ENCODE measurements at places on chromosomes 12 and 14. TPM values are rescaled to one million over a fixed set of nuclear protein-coding genes. Genes with fewer than 3 reads are reported as not detected.

- DNase-seq = no peak
These were observed 130.8 kb upstream of the C14orf180 start for GRCh38 chr14:104448721-104449120.

DNA sequence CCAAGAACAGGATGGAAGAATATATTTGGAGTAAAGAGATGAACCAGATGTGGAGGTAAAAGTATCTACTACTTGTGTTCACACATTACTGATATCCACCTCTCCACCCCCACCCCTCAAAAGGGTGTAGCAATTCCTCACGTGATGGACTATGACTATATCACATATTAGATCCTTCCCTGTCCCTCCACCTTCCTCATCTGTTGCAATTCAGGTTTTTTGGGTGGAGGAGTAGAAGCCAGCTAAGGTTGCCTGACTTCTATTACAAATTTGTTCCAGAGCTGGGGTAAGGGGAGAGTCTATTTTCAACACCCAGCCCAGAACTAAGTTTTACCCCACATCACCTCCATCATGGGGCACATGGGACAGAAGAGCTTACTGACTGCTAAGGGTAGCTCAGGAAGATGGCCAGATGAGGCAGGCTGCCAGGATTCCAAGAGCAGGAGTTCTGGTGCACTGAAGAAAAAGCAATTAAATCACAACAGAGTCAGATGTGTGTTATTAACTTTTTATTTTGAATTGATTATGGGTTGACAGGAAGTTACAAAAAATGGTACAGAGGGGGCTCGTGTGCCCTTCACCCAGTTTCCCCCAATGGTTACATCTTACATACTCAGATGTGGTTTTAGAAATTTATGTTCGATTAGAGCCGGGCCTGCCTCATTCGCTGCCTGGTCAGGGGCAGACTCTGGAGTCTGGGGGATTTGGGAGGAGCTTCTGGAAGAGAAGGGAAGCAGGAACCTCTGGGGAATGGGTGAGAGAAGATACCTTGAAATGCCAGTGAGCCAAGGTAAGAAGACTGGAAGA, 2.1 kb downstream of the RNASE13 start:
- DNase-seq = no peak

PIGH gene
- 18.2 TPM for total RNA-seq

DNA sequence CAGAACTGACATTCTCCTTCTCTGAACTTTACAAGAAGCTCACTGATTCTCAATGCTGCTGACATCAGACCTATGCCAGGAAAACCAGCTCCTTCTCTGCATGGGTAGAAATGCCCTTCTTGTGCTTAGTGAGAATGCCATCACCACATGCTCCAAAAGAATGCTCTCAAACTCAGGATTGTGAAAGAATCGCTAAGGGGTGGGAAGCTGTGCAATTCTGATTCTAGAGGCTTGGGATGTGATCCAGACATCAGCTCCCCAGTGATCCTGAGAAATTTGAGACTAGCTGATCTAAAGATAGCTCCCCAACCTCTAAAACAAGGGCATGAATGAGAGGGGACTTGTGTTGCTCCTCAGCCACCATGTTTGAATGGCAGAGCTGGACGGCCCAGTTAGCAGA, 113.2 kb downstream of the DPF3 start:
- no peak for DNase-seq

DNA sequence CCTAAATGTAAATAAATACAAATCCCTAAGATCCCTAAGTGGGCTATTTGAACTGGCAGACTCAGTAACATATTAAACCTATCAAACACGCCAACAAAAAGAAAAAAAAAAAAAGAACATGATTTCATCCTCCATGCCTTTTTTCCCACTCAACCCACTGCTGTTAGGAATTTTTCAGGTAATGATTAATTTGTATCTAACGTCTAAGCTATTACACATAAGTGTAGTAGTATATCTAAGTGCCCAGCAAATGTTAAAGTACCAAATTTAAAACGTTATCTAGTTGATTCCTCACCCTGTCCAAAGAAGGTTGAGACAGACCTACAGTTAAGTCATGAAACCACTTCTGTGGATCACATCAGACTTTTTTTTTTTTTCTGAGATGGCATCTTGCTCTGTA, 16.4 kb upstream of the ARID4A start:
- DNase-seq = no peak

GRCh38 chr12:104469523-104469922, 12.8 kb downstream of the CHST11 start:
- no peak for DNase-seq

DNA sequence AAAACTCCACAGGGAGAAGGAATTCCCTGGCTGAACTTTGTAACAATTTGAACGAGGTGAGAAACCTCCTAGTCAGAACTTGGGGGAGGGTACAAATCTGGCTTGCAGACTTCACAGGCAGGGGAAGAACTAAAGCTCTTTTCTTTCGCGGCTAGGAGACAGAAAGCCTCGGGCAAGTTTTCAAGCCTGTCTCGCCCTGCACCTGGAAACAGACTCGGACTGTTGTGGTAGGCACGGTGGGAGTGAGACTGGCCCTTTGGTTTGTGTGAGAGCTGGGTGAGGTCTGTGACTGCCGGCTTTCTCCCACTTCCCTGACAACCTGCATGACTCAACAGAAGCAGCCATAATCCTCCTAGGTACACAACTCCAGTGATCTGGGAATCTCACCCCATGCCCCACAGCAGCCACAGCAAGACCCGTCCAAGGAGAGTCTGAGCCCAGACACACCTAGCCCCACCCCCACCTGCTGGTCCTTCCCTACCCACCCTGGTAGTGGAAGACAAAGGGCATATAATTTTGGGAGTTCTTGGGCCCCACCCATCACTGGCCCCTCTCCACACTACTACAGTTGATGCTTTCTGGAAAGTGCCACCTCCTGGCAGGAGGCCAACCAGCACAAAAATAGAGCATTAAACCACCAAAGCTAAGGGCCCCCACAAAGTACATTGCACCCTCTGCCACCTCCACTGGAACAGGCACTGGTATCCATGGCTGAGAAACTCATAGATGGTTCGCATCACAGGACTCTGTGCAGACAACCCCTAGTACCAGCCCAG, 102.7 kb upstream of the ST8SIA1 start:
- DNase-seq = peak; percentile 96

TSPAN11 gene
- total RNA-seq = 0.12 TPM

GRCh38 chr12:4034921-4035320, 161.7 kb upstream of the PARP11 start:
- DNase-seq = no peak

- DNase-seq = no peak
These were observed 9.4 kb upstream of the PRKAG1 start for GRCh38 chr12:49027846-49028555.

DNA sequence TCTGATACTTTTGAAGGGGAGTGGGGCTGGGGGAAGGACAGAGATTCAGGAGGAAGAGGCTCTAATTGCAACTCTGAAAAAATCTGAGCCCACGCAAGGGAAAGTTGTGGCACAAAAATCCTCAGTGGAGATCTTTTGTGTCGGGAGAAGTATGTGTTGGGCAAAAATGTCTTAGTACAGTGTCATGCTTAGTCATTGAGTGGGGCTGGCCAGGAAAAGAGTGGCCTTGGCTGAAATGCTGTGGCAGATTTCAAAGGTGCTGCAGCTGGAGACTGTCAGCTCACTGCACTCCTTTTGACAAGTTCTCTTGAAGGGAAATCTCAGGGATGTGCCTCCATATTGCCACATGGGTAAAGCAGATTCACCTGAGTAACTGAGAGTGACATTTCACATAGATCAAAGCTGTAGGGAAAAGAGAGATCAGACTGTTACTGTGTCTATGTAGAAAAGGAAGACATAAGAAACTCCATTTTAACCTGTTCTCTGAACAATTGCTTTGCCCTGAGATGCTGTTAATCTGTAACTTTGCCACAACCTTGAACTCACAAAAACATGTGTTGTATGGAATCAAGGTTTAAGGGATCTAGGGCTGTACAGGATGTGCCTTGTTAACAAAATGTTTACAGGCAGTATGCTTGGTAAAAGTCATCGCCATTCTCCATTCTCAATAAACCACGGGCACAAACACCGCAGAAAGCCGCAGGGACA, 36.0 kb upstream of the GLIPR1 start:
- peak; percentile 64 for DNase-seq

GRCh38 chr14:26917086-26917485, 319.3 kb upstream of the NOVA1 start:
- no peak for DNase-seq

DNA sequence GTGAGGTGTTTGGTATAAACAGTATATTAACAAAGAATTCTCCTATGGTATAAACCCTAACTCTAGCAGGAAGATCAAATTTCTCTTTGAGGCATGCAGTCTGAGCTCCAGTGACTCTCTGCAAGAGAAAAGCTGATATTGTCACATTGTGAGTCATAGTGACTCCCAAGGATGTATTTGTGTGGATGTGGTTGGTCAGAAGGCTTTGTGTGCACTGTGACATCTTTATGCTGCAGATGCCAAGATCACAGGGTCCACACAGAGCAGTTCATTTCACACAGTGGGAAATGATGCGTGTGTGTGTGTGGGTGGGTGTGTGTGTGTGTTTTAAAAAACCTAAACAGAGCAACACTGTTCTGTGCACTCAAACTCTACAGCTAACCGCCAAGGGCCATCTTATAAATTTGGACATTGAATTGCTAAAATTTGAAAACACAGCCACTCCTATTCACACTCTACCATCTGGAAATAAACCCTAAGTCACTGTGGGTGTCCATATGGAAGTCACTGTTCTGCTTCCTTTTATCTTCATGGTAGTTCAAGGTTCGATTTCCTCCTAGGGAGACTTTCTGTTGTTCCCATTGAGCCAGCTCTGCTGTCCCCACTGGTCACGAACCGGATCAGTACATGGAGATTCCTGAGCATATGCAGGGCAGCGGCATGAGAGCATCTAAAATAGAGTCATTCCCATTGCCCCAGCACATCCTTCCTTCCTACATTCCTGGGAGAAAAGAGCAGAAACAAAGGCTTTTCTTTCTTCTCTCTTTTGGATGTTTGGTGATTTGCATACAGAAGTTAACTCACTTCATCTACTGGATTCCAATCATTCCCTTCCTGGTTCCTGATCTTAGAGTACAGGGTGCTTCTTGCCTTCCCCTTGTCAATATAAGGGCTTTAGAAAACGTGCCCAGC, 727.6 kb downstream of the DIO2 start:
- no peak for DNase-seq

DNA sequence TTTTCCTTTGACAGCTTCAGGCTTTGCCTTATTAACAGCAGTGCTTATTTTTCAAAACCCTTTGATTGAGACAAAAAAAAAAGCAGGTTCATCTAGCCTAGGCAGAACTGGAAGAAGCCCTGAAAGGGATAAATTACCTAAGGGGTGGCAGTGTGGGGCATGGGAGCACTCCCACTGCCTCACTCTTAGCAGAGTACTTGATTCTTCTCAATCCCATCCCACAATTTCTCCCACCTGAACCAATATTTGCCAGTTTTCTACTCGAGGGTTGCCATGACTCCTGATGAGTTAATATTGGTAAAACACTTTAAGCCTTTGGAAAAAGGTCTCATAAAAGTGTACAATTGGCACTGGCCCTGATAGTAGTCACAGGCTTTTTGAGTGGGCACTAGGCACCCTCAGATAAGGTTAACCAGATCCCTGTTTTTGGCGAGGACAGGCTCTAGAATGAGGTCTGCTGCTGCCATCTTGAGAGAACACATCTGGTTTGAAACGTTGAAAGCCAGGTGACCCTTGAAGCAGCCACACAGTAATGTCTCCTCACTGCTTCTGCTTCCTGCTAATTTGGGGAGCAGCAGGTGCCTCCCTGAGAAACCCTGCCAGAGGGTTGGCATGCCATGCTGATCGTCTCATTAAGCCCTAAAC, 320.0 kb downstream of the RAD51B start:
- no peak for DNase-seq

GRCh38 chr14:65491274-65491673, 78.7 kb downstream of the FUT8 start:
- no peak for DNase-seq

OR4E2 gene
- not detected for total RNA-seq

- peak; percentile 98 for DNase-seq
These were observed 17.0 kb downstream of the ANO6 start for GRCh38 chr12:45232756-45233372.

DNA sequence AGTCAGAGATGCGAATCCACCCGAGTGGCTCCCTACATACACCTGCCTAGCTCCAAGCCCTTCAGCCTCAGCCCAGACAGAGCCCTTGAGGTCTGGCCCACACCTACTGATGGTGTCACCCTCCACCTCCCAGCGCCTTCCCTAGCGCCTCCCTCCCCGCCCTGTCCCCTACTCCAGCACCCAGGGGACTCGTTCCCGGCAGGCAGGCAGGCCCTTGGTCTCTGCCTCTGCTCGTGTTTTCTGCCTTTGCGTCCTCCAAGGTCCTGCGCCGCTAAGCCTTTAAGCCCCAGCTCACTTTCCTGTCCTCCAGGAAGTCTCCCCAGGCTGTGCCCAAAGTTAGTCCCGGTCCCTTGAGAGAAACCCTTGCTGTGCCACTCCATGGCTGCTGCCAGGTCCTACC, 12.7 kb downstream of the INF2 start:
- no peak for DNase-seq

DNA sequence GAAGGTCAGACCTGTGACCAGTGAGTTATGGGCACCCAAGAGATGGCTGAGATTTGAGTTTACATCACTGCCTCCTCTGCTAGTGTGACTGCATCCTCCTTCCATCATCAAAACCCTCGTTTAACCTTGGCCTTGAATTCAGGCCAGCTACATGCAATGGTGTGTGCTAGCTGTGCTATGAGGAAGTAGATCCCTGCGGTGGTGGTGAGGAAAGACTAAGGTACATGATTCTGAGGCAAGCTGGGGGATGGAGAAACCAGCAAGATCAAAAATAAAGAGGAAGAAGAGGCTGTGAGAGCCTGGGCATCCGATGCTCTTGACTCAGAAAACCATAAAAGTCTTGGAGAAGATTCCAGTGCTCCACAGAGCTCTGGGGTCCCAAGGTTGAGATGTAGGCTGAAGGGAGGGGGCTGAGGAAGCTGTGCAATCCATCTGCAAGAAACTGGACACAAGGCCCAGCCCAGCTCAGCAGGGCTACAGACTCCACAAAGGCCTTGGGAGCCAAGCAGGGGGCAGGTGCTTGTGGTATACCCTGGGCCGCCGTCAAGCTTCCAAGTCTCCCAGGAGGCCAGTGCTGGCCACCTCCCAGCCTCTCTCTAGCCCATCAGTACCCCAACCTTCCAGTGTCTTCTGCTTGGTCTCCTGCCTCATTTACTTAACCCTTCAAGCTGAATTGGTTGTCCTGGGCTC, 774.8 kb downstream of the VRK1 start:
- no peak for DNase-seq

- peak; percentile 60 for DNase-seq
These were observed 78.0 kb downstream of the SRGAP1 start for GRCh38 chr12:63922474-63922873.

KRT2 gene
- total RNA-seq = not detected

FZD10 gene
- total RNA-seq = not detected

- DNase-seq = no peak
These were observed 202.7 kb upstream of the BCL2L14 start for GRCh38 chr12:11868027-11868426.
